SJSA1 (cell line): ENCODE measurements at places on chromosomes 3 and 15. TPM values are rescaled to one million over a fixed set of nuclear protein-coding genes. Genes with fewer than 3 reads are reported as not detected.

Gene GPR87
- total RNA-seq, result 0.29 TPM in 1 of 2 replicates, not detected in the other

Gene CKMT1A
- total RNA-seq, result not detected in 2 replicates

Gene CCR9
- total RNA-seq, result not detected in 2 replicates

Gene INAFM2
- total RNA-seq, result 89.8 and 101 TPM in 2 replicates

Gene PPP1R2
- total RNA-seq, result 54.8 and 75.1 TPM in 2 replicates
